ENCODE measurements at places on chromosomes 4 and X.

- DNase-seq, result no peak
Observed at GRCh38 chr4:11735651-11736050, 307.0 kb upstream of the HS3ST1 start.

DNA sequence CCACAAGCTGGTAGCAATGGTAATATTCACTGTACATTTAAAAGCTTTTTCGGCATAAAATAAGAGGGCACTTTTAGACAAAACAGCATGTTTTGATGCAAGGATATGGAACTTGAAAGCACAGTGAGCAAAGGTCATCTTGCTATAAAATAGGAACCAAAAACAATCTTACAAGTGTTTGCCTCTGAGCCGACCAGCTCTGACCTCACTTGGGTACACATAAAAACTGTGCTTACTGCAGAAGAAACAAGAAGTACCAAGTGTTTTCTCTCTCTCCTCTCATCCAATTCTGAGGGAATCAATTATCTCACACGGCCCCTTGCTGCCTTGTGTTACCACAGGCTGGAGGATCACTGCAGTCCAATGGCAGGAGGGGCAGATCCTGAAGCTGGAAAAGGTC, 4.8 kb upstream of the IQSEC2 start:
- no peak for DNase-seq

GRCh38 chr4:6753103-6753560, 29.4 kb upstream of the KIAA0232 start:
- no peak for DNase-seq

DNA sequence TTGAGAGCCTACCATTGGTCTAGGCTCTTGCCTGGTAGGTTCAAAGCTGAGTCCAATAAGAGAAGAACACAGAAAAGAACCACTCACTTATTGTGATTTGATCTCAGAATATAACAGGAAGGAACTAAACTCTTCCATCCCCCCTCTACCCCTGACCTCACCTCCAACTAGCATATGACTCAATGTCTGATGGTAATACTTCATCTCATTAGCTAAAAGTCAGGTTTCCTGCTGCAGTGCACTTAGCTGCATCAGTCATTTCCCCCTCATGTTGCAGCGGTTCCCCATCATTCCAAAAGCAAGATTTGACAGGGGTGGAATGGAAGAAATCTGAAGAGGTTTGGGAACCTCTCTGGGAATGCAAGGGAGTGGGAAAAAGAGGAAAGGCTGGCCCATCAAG, 289.5 kb downstream of the SMARCA1 start:
- no peak for DNase-seq

DNA sequence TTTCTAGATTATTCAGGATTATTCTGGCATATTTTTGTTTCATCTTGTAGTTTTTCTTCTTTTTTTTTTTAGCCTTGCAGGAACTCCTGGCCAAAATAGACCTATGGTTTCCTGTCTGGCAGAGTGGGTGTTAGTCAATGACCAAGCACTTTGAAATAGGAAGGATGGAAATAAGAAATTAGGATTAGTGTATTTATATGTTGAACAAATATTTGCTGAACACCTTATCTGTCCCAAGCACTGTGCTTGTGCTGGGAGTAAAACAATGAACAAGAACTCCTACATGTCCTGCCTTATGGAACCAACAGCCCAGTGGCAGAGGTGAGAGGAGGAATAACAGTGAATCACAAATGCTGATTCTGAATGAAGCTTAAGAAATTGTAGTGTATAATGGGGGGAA, 4.5 kb downstream of the MMRN1 start:
- no peak for DNase-seq

- no peak for DNase-seq
Observed at GRCh38 chr4:54525602-54526001, 132.2 kb upstream of the KIT start.

Measured in CD4-positive, alpha-beta T cell treated with Interleukin-21 for 1 hour (primary cell).